ENCODE measurements at places on chromosomes 3 and 15.
A peak's percentile ranks its signal among the peaks of the same experiment; 100 is the strongest.

DNA sequence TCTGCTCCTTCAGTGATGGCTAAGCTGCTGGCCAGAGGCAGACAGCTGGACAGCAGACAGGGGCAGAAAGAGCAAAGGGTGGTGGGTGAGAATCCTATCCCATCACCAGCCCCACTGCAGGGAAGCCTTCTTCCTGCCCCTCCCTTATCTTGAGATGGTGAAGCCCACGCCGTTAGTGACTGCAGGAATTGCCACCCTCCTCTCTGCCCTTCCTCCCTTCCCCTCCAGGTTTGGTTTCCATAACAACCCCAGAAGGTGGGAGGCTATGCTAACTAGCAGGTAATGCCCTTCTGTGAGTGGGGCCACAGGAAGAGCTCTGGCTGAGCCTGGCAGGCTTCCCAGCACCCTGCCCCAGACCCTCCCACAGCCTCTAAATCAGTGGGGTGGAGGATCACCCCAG, 32.8 kb downstream of the SCN5A start:
- no peak for DNase-seq

- DNase-seq, result peak; percentile 47
These were observed 42.2 kb upstream of the PLCL2 start for GRCh38 chr3:16842272-16843270.

GRCh38 chr15:22831473-22831872, 7.0 kb upstream of the NIPA2 start:
- no peak for DNase-seq

GRCh38 chr3:152719264-152719663, 115.7 kb upstream of the P2RY1 start:
- DNase-seq, result no peak

GRCh38 chr3:148532326-148532725, 165.4 kb upstream of the AGTR1 start:
- DNase-seq, result no peak

- DNase-seq, result no peak
These were observed 146.6 kb upstream of the PEX5L start for GRCh38 chr3:180183346-180183745.

DNA sequence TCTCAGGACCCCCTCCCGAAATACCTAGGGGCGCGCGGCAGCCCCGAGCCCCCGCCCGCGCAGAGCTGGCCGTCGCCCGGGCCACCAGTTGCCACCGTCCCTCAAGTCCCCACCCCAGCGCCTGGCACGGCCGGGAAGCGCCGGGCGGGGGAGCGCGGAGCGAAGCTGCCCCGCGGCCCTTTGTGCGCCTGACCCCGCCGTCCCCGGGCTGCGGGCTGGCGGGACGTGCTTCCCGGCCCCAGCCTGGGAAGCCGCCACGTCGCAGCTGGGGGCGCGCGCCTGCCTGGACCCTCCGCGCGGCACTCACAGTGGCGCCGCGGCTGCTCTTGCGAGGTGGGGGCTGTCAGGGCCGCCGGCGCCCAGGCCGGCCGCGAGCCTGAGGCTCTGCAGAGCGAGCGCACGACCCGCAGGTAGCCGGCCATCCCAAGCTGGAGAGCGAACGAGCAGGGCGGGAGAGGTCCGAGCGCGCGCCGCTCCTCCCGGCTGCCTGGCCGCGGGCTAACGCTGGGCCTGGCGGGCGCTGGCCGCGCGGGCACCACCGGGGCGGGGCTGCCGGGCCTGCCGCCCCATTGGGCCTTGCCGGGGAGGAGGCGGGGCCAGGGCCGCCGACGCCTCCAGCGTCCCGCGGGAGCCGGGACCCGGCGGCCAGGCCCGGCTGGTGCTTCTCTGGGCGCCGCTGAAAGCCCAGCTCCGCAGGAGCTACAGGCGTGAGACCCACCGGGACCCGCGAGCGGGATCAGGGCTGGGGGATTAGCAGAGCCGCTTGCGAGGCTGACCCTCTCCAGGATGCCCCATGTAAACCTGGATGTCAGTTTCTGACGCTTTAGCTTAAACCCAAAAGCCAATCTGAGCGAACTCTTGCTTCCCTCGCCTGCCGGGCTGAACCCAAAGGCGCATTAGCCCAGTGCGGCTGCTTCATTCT, at the start of gene IDH2:
IDH2 (minus strand) TSS at position 500 of the 922 bp plus-strand sequence; CDS start at position 422, 78 bp downstream.
- DNase-seq, result peak; percentile 72

DNA sequence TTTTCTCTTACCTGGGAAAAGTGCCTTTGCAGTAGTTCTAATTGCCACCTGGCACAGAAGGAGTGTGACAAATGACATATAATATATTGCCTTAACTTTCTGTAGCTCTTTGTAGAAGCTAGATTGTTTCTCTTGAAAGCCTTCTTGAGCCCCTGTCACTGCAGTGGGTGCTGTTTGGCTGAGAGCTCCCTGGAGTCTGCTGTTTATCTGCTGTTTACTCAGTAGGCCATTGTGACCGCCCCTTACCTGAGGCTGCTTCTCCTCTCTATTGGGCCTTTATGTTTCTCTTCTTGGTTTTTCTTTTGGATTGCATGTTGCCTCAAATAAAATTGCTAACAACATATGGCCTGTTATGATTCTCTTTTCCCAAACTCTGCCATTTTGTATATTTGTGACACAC, 16.7 kb downstream of the MAP2K5 start:
- DNase-seq, result no peak

DNA sequence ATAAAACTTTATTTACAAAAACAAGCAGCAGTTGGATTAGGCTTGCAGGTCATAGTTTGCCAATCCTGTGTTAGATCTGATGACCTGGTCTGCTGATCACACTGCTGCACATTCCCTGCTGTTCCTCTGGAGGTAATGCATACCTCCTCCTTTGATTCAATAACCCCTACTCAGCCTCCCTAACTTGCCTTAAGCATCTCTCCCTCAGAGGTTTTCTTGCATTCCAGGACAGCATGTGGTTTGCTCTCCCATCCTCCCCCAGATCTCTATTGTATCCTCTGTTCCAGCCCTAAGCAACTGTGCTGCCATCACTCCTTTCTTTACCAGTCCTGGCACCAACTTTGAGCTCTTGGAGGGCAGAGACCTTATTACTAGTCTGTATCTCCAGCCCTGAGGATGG, 63.4 kb downstream of the CACNA2D3 start:
- no peak for DNase-seq

GRCh38 chr3:108406661-108407206, 103.7 kb downstream of the MYH15 start:
- DNase-seq, result no peak

GRCh38 chr3:36679384-36680200, 84.8 kb downstream of the DCLK3 start:
- no peak for DNase-seq

GRCh38 chr3:99249627-99250026, 348.1 kb upstream of the DCBLD2 start:
- no peak for DNase-seq

GRCh38 chr15:26628879-26629529, 143.9 kb downstream of the GABRB3 start:
- DNase-seq, result peak; percentile 1

- DNase-seq, result no peak
These were observed 4.4 kb upstream of the ZNF589 start for GRCh38 chr3:48236531-48236930.

DNA sequence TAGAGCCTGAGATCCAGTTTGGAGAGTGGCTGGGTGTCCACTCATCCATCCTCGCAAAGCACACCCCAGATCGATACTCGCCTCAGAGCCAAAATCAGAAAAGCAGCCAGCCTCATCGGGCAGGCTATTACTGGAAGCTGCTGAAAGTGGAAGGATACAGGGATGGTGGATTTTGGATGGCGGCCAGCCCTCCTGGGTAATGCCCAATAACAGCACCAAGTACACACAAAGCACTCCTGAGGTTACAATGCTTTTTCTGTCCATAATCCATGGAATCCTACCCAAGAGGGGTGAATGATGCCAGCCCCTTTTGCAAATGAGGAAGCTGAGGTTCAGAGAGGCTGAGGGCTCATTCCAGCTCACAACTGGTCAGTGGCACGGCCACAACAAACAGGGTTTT, 93.1 kb upstream of the SLC6A11 start:
- no peak for DNase-seq

DNA sequence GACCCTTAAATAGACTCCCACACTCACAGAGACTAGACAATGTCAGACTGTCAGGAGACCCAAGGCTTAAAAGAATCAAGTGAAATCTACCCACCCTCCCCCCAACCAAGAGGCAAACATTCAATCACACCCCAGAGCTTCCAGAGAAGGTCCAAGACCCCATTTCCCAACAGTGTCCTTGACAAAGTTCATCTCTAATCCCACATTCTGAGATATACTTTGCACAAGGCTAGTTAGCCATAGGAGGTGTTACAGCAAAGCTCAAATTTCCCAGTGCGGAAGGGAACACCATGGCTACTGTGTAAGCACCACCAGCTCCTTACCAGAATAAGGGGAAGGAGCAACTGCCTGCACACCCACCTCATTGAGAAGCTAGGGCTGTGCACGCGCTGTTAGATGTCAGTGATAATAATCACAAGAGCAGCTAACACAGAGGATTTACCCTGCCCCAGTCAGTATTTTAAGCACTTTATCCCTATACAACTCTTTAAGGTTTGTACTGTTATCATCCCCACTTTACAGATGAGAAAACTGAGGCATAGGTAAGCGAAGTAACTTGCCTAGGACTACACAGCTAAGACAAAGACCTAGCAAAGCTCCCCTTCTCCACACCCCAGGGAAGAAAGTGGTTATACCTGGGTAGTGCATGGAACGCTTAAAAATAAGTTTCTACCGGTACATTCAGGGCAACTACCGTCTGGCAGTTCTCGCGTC, 17.3 kb downstream of the SPATA12 start:
- DNase-seq, result no peak

DNA sequence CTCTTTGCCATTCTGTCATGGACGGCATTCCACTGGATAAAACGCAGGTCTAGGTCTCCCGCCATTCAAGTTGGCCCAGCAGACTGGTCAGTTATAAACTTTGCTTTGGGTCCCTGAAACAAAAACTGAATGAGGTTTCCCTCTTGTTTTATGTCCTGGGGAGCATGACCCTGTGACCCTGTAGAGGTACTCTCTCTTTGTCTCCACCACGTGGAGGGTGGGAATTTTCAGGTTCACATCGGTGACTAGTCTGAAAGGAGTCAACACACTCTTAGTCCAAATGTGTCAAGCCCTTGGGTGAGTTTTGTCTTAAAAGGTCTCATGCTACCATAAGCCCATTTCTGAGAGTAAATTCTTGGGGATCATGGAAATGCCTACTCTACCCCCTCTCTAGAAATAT, 139.9 kb downstream of the PLCH1 start:
- DNase-seq, result no peak

DNA sequence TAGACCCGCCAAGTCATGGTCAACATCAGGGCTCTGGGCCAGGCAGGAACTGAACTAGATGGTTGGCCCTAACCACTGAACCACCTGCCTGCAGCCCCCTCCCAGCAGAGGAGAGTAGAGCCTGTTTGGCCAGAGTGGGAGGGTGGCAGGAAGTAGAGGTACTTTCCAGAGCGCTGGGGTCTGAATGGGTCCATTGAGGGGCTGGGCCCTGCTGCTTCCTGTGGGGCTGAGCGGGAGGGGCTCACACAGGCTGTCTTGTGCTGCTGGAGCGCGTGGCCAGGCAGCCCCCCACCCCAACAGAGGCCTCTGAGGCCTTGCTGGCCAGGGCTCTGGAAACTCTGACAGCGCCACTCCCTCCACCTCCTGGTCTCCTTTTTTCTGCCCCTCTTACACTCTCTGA, 17.4 kb downstream of the CSPG4 start:
- no peak for DNase-seq

GRCh38 chr3:140545756-140546155, 132.1 kb upstream of the TRIM42 start:
- DNase-seq, result no peak

DNA sequence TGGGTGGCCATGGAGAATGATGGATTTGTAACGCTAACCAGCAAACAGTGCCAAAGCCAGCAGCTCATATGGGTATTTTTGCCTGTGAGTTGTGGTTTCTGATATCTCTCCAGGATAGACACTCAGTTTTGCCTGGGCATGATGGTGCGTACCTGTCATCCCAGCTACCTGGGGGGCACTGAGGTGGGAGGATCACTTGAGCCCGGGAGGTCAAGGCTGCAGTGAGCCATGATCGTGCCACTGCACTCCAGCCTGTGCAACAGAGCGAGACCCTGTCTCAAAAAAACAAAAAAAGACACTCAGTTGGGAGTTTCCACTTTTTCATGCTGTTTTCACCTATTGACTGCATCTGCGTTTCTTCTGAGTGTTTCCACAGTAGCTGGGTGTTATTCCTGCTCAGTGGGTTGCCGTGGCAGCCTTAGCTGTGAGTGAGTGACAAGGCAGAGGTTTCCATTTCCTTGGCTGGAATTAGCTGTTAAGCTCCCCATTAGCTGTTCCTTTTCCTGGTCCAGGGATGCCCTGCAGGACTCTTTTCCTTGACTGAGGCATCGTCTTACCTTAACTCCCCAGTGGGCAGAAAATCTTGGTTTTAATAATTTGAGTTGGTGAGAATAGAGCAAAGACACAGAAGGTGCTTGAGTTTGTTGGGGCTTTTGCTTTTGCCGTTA, 14.2 kb upstream of the RPP14 start:
- DNase-seq, result no peak

- DNase-seq, result no peak
These were observed 151.0 kb downstream of the CHSY1 start for GRCh38 chr15:101100593-101101442.

DNA sequence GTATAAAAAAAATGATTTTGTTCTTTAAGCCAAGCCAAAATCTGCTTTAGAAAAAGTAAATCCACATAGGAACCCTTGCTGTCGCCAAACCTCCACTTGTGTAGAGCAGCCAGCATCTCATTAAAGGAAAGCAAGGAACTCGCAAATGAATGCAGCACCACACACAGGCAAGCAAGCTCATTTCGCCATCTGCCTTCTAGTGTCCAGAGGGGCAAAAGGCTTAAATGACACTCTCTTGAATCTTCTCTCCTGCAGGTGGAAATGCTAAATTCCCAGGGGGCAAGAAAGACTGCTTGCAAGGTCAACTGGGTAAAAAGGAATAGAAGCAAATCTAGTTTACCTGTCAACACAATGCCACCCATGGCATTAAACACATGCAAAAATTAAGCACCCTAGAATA, 2.4 kb downstream of the MB21D2 start:
- DNase-seq, result no peak

GRCh38 chr3:126847061-126847460, 135.9 kb upstream of the PLXNA1 start:
- no peak for DNase-seq

GRCh38 chr15:73682600-73683090, 1.5 kb upstream of the CD276 start:
- no peak for DNase-seq

- DNase-seq, result no peak
These were observed 17.9 kb upstream of the SKIC8 start for GRCh38 chr15:78317145-78317836.

DNA sequence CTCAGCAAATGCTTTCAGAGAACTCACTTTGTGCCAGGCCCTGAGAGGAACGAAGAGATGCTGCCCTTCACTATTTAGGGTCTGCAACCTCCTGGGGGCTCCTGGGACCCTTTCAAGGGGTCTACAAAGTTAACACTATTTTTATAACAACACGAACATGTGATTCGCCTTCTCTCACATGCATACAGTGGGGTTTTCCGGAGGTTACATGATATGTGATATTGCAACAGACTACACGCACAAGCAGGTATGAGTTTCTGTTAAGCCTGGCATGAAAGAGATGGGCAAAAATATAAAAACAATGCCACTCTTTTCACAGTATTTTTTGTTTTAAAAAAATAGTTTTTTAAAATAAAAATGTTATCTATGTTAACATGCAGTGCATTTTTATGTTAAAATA, 10.3 kb downstream of the STARD5 start:
- no peak for DNase-seq
